Stimulated activated CD4-positive, alpha-beta T cell treated with anti-CD3 and anti-CD28 coated beads, Interleukin-2, amount 100 ng/mL, for 48 hours (primary cell): ENCODE measurements at places on chromosomes 5 and 9.
A peak's percentile ranks its signal among the peaks of the same experiment; 100 is the strongest.

DNA sequence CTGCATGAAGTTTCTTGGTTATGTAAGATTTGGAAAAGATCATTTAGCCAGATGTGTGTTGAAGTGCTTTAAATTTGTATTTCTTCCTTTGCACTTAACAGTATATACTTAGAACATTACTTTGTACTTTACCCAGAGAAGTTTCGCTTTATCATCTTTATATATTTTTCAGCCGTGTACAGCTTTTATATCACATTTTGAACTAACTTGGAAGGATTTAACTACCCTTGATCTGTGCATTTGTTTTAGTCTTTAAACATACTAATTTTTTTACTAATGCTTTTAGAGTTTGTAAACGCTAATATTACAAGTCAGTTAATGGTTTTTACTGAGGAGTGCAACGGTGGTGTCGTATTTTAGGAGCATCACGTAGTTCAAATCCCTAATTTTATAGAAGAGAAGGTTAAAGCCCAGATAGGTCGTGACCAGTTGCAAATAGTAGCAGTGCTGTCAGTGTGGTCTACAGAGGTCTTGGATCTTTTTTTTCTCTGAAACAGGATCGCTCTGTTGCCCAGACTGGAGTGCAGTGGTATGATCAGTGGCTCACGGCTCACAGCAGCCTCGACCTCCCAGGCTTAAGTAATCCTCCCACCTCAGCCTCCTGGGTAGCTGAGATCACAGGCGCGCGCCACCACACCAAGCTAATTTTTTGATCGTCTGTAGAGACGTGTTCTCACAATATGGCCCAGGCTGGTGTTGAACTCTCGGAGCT is 2.0 kb downstream of the MATR3 start:
- DNase-seq = no peak

- DNase-seq = no peak
These were observed 230.6 kb downstream of the GNA14 start for GRCh38 chr9:77417566-77417965.

DNA sequence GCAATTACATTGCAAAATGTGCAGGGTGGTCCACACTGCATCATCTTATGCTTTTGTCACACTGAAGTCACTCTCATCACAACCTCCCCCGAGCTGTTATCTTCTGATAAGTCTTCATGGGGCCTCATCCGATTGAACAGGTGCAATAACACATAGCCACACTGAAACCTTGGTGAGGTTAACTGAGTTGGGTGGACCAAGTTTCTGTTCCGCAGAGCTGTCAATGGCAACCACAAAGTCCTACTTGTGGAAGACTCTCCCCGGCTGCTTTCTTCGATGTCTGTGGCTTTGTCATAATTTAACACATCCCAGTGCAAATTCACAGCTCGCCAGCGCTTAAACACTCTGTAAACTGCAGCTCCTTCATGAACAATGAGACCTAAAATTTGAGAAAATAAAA is 112.2 kb downstream of the MARCHF11 start:
- no peak for DNase-seq

DNA sequence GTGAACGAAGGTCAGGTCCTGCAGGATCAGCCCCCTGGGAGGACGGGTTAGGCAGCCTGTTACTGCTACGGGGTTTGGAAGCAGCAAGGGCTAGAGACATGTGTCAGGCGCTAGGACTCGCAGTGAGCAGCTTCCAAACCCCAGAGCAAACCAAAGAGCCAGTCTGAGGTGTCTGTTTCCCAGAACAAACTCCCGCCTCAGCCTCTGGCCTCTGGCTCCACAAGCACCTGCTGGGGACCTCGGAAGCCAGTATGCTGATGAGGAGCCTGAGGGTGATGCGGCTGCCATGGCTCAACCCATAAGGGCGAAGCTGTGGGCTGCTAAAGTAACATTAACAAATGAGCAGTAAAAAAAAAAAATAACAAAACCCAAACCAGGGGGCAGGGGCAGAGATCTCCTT is 35.0 kb downstream of the PRRT1B start:
- DNase-seq = no peak

DNA sequence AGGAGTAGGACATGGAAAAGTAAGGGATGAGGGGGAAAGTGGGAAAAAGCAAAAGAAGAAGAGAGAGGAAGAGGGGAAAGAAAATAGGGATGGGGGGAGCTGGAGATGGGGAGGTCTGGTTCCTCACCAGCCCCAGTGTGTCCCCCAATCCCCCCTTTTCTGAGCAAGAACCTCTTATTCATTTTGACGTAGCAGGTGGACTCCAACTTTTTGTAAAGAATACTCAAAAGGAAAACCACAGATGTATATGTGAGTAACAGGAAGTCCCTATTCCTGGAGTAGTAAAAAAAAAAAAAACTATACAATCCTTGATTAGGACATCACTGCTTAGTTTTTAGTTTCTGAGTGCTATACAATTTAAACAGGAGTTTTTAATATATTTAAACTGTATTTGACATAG is 3.9 kb upstream of the CFAP95 start:
- DNase-seq = no peak

DNA sequence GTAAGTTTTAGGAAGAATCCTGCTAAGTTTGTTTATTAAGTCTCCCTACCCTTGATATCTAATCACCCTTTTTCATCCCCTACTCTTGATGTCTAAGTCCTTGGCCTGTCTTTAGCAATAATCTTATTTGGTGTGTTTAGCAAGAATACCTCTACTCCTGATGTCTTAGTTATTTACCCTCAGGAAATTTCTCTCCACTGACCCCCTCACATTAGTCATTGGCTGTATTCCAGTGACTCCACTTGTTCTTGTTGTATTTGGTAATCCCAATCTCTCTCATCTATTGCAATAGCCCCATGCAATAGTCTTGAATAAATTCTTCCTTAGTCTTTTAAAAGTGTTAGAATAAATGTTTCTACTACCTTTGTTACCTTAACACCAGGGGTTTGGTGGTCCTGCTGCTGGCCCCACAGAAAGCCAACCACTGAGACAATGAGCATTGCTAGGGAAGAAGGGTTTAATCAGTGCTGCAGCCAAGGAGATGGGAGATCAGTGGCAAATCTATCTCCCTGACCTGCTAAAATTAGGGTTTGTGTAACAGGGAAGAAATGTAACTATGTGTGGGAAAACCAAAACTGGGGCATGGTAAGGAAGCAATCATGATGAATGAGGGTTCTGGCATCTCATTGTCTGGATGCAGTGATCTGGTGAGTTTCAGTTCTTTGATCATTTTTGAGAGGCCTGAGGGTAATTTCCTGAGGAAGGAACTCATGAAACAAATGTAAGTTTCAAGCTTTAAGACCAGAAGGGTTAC is 236.4 kb upstream of the DAB2 start:
- DNase-seq = no peak

DNA sequence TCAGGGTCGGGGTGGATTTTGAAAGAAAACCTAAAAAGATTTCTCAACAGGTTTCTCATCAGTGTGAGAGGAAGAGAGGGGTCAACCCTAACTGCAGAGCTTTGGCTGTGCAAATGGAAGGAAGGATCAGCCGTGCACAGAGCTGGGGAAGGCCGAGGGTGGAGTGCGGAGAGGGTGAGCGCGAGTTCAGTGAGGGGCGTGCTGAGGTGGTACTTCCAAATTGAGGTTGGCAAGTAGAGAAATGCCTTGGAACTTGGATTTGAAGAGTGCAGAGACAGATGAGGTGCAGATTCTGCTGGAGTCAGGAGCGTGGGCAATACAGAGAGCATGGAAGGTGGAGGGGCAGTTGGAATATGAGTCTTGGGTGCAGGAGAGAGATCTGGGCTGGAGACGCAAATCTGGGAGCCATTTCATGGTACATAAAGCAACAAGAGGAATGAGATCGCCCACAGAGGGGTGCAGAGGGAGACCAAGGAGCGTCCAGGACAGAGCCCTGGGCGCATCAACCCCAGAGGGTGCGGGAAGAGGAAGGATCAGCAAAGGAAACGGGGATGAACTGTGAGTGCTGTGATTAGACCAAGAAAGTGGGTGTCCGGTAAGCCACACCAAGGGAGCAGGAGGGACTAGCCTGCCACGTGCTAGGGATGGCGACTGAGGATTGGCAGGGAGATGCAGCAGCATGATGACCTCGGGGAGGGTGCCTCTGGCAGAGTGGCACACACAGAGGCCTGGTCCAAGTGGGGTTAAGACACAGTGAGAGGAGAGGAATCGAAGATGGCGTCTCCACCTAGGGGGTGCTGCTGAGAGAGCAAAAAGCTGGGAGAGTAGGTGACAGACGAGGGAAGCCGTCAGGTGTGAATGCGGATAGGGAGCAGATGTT is 105.8 kb downstream of the ADAMTS2 start:
- DNase-seq = no peak

DNA sequence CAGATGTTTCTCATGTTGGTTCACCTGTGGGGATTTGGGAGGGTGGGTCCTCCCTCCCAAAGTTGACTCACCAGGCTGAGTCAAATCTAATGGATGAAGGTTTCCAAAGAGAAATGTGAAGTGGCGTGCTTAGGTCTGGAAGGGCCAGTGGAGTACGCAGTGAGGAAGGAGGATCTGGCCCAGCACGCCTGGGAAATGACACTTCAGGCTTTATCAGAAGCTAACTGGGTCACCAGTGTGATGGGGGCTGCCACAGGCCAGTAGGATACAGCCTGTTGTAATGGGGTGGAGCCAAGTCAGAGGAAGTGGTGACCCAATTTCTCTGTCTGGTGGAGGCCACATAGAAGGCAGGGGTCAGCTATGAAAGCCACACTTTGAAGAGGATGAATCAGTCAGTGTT is 18.0 kb downstream of the POLR1E start:
- DNase-seq = no peak

- peak; percentile 23 for DNase-seq
These were observed 175.7 kb downstream of the MELK start for GRCh38 chr9:36748322-36748899.

DNA sequence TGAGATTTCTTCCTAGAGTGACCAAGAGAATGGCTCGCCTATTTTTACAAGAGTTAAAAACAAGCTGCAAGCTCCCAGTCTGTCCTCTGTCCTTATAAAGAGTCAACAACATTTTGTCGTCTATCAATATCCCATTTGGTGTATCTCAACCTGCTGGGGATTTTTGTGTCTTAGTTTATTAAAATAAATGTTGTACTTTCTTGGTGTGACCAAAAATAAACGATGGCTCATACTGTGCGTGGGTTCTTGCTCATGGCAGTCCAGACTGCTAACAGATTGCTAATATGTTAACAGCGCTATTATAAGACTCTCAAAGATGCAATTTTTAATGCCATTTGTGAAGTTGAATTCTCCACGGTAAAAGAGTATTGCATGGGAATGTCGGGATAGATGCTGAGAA is 569.9 kb downstream of the GABRG2 start:
- DNase-seq = no peak

DNA sequence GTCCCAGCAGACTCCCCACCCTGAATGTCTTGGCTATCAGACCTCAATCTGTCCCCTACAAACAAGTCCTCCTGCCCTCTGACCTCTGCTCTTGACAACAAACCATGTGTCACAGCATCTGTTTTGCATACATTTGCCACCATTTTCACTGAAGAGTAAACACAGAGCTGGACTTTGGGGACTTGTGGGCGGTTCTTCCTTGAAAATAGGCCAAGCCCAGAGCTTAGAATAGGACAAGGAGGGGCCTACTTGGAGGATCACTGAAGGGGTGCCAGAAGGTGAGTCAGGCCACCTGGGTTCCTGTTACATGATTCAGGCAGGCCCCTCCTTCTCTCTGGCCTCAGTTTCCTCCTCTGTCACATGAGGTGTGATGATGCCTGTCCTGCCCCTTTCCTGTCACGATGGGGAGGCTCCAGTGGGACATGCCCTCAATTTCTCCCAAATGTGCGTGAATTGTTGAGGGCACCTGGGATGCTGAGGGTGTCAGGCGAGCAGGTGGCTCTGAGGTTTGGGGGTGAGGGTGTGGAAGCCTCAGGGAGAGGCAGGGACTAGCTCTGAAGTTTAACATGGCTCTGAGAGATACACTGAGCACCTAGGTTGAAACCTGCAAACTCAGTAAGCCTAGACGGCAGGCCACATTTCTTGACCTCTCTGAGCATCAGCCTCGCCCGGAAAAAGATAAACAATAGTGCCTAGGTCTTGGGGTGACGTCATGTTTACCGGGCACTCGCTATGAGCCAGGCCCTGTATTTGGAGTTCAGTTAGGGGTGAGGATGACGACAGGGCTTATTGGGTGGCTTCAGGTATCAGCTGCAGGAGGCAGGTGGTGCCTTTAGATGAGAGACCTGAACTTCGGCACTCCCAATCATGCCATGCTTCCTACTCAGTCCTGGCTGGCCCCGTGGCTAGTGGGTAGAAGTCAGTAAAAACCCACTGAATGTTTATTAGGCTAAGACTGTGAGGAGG is 107.6 kb upstream of the PITX1 start:
- DNase-seq = no peak

GRCh38 chr9:134778841-134779411 is 101.7 kb upstream of the FCN2 start:
- DNase-seq = no peak

DNA sequence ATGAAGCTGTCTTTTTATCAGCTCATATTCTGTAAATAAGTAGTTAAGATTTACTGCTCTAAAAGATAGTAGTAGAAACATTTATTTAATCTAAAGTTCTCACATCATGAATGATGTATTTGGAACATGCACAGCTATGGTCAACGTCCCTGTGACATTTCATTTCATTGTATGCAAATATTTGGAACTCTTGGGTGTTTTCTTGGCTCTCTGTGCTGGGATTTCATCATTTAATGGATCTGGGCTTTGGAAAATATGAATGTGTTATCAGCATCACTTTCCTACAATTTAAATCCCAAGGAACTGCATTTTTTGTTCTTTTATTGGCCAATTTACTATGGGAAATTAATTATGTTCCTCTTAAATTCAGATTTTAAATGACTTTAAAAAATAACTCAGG is 462.9 kb downstream of the SEMA5A start:
- DNase-seq = no peak

- no peak for DNase-seq
These were observed 76.1 kb downstream of the NREP start for GRCh38 chr5:111680737-111681413.

- DNase-seq = no peak
These were observed 192.7 kb downstream of the DAB2IP start for GRCh38 chr9:121844098-121844497.

GRCh38 chr5:28580616-28581015 is 1542.2 kb upstream of the CDH9 start:
- DNase-seq = no peak

DNA sequence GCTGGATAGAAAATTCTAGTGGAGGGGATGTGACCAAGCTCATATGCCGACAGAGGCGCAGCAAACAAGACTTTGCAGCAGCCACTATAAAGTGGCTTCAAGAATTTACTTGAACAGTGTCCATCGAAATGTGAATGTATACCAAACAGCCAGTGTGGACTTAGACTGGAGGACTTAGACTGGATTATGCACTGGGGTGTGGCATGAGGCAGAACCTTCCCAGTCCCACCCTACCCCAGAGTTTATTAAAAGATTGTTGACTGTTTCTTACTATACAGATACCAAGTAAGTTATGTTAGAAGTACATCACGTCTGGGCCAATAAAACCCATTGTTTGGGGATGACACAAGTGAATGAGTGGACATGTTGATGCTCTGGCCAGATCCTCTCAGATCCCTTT is 561.3 kb upstream of the KLF4 start:
- DNase-seq = no peak

- no peak for DNase-seq
These were observed 13.0 kb downstream of the GLRX start for GRCh38 chr5:95809414-95809960.

- DNase-seq = no peak
These were observed 26.9 kb downstream of the ZNF484 start for GRCh38 chr9:92850898-92851297.

- no peak for DNase-seq
These were observed 116.0 kb downstream of the KCNIP1 start for GRCh38 chr5:170619869-170620268.
